ENCODE measurements at places on chromosomes 7 and 10. TPM values are rescaled to one million over a fixed set of nuclear protein-coding genes. Genes with fewer than 3 reads are reported as not detected.

- no peak for DNase-seq
These were observed 120.6 kb downstream of the BAMBI start for GRCh38 chr10:28797904-28798371.

ITGA8 gene
- total RNA-seq: not detected

SEC61A2 gene
- total RNA-seq: 16.1 TPM

- no peak for DNase-seq
These were observed 1.4 kb upstream of the SLC25A28 start for GRCh38 chr10:99621454-99622251.

DNA sequence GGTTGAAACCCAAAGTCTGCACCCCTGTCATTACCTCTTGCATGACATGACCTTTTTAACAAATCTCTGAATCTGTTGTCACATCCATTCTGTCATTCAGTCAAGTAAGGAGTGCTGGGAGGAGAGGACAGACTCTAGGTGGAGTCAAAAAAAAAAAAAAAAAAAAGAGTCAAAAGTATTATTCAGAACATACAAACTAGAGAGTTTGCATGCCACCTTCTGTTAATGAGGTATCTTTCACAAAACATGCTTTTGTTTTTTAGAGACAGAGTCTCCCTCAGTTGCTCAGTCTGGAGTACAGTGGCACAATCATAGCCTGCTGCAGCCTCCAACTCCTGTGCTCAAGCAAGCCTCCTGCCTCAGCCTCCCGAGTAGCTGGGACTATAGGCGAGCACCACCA lies 81.6 kb upstream of the ARMC3 start:
- no peak for DNase-seq
